ENCODE measurements at places on chromosomes 11 and 22. TPM values are rescaled to one million over a fixed set of nuclear protein-coding genes. Genes with fewer than 3 reads are reported as not detected.

The TRIM51 gene
- total RNA-seq, result not detected

- H3K4me3 ChIP-seq, result no peak overlapping the region
- H3K27ac ChIP-seq, result no peak overlapping the region
- H3K36me3 ChIP-seq, result no peaks in the 10 kb centered on the region
- DNase-seq, result no peak
Observed at GRCh38 chr11:1936072-1936780, 10.9 kb upstream of the MRPL23 start.

- peaks cover 11% of the 10 kb centered on the region for H3K27me3 ChIP-seq
- H3K4me1 ChIP-seq, result no peaks in the 10 kb centered on the region
- DNase-seq, result no peak
Observed at GRCh38 chr11:121221496-121222200, 70.9 kb upstream of the SC5D start.

The PRODH gene
- not detected for total RNA-seq

The SLC6A5 gene
- not detected for total RNA-seq

The PIWIL4 gene
- total RNA-seq, result 0.56 TPM

DNA sequence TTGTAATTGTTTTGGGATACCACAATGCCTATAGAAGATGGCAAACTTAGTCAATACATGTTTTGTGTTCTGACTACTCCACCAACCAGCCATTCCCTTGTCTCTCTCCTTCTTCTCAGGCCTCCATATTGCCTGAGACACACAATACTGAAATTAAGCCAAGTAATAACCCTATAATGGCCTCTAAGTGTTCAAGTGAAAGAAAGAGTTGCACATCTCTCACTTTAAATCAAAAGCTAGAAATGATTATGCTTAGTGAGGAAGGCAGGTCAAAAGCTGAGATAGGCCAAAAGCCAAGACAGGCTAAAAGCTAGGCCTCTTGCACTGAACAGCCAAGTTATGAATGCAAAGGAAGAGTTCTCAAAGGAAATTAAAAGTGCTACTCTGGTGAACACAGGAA lies 318.7 kb downstream of the TTC28 start:
- no peak for DNase-seq
- no peak overlapping the region for H3K27ac ChIP-seq
- no peaks in the 10 kb centered on the region for H3K4me1 ChIP-seq
- H3K4me3 ChIP-seq, result no peak overlapping the region
- no peaks in the 10 kb centered on the region for H3K27me3 ChIP-seq

- H3K27me3 ChIP-seq, result peaks cover 21% of the 10 kb centered on the region
- H3K4me3 ChIP-seq, result no peak overlapping the region
- no peaks in the 10 kb centered on the region for H3K4me1 ChIP-seq
- no peak overlapping the region for H3K27ac ChIP-seq
- no peaks in the 10 kb centered on the region for H3K36me3 ChIP-seq
- DNase-seq, result no peak
Observed at GRCh38 chr11:2844116-2844842, 41.3 kb downstream of the CDKN1C start.

DNA sequence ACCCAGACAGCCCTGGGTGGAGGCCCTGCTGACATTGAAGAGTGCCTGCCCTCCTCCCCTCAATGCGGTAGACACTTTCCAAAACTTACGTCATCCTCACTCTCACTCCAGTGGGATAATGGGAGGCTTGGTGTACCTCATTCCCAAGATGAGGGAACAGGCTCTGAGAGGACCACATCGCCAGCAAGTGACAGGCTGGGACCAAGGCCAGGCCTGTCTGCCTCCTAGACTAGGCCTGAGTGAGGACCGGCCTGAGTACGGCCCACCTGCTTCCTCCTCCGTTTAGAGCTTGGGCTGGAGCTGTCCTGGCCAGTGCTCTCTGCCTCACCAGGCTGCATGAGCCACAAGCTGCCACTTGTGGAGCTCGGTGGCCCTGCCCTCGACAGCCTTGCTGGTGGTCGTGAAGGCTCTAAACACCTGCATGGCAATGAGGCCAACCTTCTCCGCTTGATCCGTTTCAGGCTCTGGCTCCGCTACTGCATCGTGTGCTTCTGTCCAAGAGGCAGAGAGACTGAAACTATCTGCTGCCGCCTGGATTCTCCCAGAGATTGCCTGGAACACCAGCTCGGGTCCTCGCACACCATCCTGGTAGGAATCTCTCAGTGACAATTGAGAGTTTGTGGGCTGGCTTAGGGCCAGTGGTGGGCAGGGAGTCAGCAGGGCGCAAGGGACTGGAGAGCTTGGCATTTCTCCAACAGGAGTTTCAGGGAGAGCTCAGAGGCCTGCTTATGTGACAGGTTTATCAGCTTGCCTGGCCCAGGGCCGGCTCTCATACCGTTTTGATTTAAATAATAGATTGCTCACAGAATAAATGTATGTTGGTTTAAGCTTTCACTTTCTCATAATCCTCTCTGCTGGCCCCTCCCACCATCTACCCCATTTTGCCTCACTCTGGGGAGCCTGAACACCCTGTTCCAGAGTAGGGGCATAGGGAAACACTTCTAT lies 9.4 kb downstream of the LRRC75B start:
- no peaks in the 10 kb centered on the region for H3K27me3 ChIP-seq
- H3K4me1 ChIP-seq, result peaks cover 22% of the 10 kb centered on the region
- DNase-seq, result peak; percentile 15
- H3K27ac ChIP-seq, result no peak overlapping the region

GRCh38 chr22:47009304-47010101 lies 247.1 kb downstream of the TBC1D22A start:
- DNase-seq, result no peak
- no peak overlapping the region for H3K27ac ChIP-seq
- H3K4me1 ChIP-seq, result peaks cover 3% of the 10 kb centered on the region
- no peak overlapping the region for H3K4me3 ChIP-seq
- no peaks in the 10 kb centered on the region for H3K27me3 ChIP-seq

GRCh38 chr11:35520376-35520775 lies 5.0 kb downstream of the PAMR1 start:
- no peak for DNase-seq
- peaks cover 5% of the 10 kb centered on the region for H3K36me3 ChIP-seq
- H3K27ac ChIP-seq, result peak overlapping the region; percentile 46
- no peak overlapping the region for H3K4me3 ChIP-seq

- H3K36me3 ChIP-seq, result no peaks in the 10 kb centered on the region
- DNase-seq, result no peak
- no peak overlapping the region for H3K27ac ChIP-seq
- H3K27me3 ChIP-seq, result peaks cover 15% of the 10 kb centered on the region
- H3K4me3 ChIP-seq, result no peak overlapping the region
Observed at GRCh38 chr11:1773994-1774550, 10.3 kb upstream of the CTSD start.

DNA sequence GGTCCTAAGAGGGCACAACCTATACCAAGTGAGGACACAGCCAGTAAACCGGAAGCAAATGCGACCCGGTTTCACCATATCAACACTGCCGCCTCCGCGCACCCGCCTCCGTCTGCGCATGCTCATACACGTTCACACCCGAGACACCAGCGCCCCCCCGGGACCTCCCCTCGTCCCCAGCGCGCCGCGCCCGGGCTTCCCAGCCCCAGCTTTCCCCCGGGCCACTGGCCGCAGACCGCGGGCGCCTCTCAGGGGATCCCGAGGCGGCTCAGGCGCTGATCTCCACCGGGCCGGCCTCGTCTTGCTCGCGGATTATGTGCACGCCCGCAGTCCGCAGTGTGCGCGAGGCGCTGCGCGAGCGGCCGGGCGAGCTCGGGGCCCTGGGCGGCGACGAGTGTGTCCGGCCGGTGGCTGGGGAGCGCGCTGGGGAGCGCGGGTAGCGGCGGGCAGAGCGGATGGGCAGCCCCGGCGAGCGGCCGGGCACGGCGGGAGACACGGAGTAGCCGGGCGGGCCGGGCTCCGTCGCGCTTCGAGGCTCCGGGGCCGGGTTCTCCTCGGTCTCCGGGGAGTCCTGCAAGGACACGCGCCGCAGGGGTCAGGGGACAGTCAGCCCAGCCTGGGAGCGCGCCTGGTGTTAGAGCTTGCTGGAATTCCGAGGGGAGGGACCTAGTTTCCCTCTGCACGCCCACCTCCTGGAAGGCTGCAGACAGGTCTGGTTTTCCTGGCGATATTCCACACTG lies 2.0 kb downstream of the HEPN1 start:
- peak overlapping the region; percentile 8 for H3K27ac ChIP-seq
- no peaks in the 10 kb centered on the region for H3K36me3 ChIP-seq
- H3K27me3 ChIP-seq, result no peaks in the 10 kb centered on the region
- peak; percentile 47 for DNase-seq
- peaks cover 8% of the 10 kb centered on the region for H3K4me1 ChIP-seq
- H3K4me3 ChIP-seq, result peak overlapping the region; percentile 31

The OR51G1 gene
- not detected for total RNA-seq

DNA sequence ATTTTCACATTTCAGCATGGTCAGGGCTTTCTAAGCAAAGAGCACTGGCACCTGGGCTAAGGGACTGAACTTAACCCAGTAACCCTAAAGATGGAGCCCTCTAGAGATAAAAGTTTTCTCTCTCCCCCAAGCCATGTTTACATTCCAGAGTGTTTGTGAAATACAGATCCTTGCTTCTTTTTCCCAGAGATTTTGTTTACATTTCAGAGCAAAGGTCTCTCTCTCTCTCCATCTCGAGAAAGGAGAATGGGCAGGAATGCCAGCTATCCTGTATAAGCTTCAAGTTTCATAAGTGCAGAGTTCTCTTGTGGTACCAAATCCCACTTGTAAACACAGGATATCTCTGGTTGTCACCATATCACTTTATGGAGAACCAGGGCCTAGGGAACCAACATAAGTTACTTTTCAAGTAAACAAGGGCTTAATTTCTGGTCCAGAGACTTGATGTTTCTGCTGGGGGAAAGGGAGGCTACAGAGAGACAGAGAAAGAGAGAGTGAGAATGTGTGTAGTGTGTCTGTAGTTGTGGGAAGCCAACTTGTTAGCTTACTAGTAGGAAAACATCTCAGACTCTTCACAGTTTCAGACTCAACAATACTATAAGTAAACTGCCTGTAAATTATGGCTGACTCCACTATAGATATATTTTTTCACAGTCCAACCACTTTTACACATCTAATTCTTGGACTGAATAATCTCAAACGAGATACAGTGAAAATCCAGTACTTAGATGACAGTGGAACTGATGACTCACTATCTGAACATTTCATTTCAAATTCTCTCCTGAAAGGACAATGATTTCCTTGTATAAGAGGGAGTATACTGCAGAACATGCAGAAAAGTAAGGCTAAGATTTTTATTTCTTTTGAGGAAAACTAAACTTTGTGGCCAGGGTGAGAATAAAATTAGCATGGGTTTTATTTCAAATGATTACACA lies 76.2 kb downstream of the ARHGAP32 start:
- H3K27ac ChIP-seq, result peak overlapping the region; percentile 29
- peak; percentile 78 for DNase-seq
- no peaks in the 10 kb centered on the region for H3K27me3 ChIP-seq
- H3K4me1 ChIP-seq, result peaks cover 5% of the 10 kb centered on the region

DNA sequence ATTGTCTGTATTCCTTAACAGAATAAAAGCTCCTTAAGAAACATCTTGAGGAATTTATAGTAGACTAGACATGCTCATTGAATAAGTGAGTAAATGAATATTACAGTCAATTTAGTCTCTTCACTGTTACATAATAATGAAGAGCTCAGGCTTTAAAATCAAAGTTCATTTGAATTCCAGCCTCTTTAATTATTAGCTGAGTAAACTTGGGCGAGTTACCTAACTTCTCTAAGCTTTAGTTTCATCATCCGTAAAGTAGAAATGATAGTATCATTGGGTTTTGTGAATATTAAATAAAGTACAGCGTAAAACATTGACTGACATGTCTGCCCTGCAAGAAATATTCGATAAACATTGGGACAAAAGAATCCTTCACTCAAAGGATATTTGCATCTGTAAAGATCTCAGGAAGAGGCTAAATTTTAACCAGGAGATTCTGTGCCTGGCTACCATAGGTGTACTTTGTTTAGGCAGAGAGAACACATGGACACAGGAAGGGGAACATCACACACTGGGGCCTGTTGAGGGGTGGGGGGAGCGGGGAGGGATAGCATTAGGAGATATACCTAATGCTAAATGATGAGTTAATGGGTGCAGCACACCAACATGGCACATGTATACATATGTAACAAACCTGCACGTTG lies 15.2 kb upstream of the BBOX1 start:
- no peak for DNase-seq
- H3K4me1 ChIP-seq, result no peaks in the 10 kb centered on the region
- H3K4me3 ChIP-seq, result no peak overlapping the region
- no peaks in the 10 kb centered on the region for H3K27me3 ChIP-seq

GRCh38 chr11:73040046-73040445 lies 102.1 kb downstream of the FCHSD2 start:
- no peak overlapping the region for H3K27ac ChIP-seq
- no peaks in the 10 kb centered on the region for H3K36me3 ChIP-seq
- DNase-seq, result no peak
- no peaks in the 10 kb centered on the region for H3K27me3 ChIP-seq

The GAL3ST1 gene
- total RNA-seq, result not detected

DNA sequence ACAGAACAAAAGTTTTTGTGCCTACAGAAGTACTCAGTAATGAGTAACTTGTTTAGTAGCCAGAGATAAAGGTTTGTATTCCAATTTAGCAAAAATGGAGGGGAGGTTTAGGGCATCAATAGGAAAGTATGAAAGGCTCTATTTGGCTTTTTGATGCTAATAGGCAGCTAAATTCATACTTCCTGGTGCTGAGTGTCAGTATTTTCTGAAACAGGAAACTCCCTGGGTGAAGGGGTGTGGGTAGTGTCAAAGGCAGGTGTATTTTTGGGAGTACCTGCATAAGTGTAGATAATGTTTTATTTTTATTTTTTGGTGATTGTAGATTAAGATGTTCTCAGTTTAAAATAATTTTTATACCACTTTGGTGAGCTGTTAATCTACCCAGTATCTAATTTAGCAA lies 29.3 kb upstream of the MMP7 start:
- no peak for DNase-seq
- H3K27me3 ChIP-seq, result peaks cover 6% of the 10 kb centered on the region
- no peak overlapping the region for H3K27ac ChIP-seq
- no peak overlapping the region for H3K4me3 ChIP-seq

DNA sequence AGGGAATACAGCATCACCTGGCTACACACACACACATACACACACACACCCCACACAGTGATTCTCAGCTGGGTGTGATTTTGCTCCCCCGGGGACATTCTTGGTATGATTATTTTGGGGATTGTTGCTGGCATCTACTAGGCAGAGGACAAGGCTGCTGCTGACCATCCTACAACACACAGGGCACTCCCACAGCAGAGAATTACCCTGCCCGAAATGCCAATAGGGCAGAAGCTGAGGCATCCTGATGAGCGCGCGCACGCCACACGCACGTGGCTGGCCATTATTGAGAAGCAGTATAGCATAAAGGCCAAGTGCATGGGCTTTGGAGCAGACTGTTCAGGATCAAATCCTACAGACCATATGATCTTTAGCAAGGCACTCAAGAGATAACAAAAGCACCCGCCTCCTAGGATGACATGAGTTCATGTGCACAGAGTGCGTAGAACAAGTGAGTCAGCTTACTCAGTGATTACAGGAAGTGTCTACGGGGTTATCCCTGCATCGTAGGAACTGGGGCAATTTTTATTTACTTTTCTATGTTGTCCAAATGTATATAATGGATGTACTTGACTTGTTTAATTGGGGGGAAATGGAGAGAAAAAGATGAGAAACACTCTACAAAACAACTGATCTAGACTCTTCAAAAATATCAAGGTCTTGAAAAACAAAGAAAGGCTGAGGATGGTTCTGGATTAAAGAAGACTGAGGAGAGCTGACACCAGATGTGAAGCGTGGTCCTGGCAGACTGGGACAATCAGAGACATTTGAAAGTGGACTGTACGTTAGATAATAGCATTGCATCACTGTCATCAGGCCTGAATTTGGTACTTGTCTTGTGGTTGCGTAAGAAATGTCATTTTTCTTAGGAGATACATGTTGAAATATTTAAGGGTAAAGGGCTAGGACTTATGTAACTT lies 7.2 kb upstream of the EHD1 start:
- peak; percentile 94 for DNase-seq
- no peaks in the 10 kb centered on the region for H3K36me3 ChIP-seq
- peak overlapping the region; percentile 55 for H3K27ac ChIP-seq
- peaks cover 10% of the 10 kb centered on the region for H3K4me1 ChIP-seq
- H3K27me3 ChIP-seq, result no peaks in the 10 kb centered on the region
- no peak overlapping the region for H3K4me3 ChIP-seq

Measured in IMR-90 (cell line).